ENCODE measurements at places on chromosomes 2 and 18.

DNA sequence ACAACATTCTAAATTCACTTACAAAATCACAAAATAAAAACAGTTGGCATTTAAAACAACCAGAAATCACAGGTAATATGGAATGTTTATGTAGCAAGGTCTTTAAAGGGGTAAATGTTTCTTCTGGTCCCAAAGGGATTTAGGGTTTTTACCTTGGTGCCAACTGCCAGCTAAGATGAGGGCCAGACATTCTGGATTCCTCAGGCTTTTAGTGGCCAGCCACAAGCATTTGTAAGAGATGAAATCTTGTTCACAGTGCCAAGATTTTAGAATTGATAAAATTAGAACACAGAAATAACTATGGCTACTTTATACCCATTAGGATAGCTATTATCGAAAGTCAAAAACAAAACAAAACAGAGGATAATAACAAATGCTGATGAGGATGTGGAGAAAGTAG lies 60.4 kb upstream of the CDKL4 start:
- DNase-seq: peak; percentile 47

DNA sequence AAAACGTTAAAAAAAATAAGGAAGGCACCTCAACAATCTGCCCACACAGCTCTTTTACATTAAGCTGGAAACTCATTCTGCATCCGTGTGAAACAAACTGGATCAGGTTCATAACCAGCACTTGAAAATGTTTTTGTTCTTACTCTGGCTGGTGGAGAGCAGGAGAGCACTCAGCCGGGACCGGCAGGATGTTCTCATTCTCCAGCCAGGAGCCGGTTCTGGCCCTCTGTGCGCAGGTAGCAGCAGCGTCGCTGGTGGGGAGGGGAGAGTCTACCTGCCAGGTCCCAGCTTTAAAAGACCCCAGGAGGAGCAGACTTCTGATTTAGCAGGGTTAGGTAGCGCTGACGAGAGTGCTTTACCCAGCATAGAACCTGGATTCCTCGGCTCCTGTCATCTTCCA lies 834.9 kb upstream of the SALL3 start:
- no peak for DNase-seq

- DNase-seq: peak; percentile 75
Observed at GRCh38 chr2:236663287-236664101, 93.9 kb downstream of the ACKR3 start.

DNA sequence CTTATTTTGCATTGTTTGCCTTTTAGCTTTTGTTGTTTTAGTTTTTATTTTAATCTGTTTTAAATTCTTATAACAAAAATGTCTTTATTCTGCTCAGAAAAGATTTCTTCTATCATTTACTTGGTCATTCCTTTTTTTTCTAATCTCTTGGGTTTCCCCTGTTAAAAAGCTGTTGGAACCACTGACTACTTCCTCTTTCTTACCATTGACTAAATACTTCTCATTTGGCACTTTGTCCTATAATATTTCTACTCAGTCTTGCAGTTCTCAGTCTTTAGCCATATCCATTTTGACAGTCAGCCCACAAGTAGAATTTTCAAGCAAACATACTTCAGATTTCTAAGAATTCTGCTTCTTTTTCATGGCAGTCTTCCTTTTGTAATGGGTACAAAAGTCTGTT lies 567.2 kb downstream of the SATB2 start:
- DNase-seq: no peak

GRCh38 chr2:46096260-46096659 lies 200.9 kb upstream of the EPAS1 start:
- peak; percentile 83 for DNase-seq

- DNase-seq: no peak
Observed at GRCh38 chr2:230739961-230740360, 27.3 kb downstream of the CAB39 start.

GRCh38 chr18:36316246-36316645 lies 18.7 kb downstream of the FHOD3 start:
- peak; percentile 51 for DNase-seq

- no peak for DNase-seq
Observed at GRCh38 chr2:55530539-55531081, 11.1 kb downstream of the CFAP36 start.
